ENCODE measurements at places on chromosomes 11 and 22. TPM values are rescaled to one million over a fixed set of nuclear protein-coding genes. Genes with fewer than 3 reads are reported as not detected.

- H3K27ac ChIP-seq: no peak overlapping the region
- H3K36me3 ChIP-seq: peaks cover 2% of the 10 kb centered on the region
- H3K27me3 ChIP-seq: no peaks in the 10 kb centered on the region
- H3K4me3 ChIP-seq: no peak overlapping the region
Measured at GRCh38 chr22:31893460-31893859, 50.9 kb upstream of the YWHAH start.

GRCh38 chr11:921921-922678 is 3.6 kb upstream of the AP2A2 start:
- no peak for DNase-seq
- no peak overlapping the region for H3K27ac ChIP-seq
- no peaks in the 10 kb centered on the region for H3K4me1 ChIP-seq
- no peak overlapping the region for H3K4me3 ChIP-seq
- H3K27me3 ChIP-seq: no peaks in the 10 kb centered on the region
- H3K36me3 ChIP-seq: peaks cover 4% of the 10 kb centered on the region

DNA sequence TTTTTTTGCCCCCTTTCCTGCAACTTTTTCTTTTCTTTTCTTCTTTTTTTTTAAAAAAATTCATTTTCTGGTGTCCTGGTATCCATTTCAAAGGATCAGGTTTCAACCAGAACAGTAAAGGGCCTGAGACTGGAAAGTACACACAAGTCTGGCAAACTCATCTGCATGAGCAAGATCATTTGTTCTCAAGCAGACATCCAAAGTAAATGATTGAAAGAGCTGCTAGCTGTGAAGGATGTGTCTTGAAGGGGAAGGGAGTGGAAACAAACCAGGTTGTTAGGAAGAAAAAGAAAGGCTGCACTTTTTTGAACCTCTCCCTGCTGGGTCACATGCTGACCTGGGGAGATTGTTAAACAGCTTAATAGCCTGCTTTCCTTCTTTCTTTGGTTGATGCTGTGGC is 5.3 kb downstream of the YAP1 start:
- 0 out of 2 replicates have a peak overlapping the region, but pooled peaks have one; percentile 4 for H3K4me3 ChIP-seq
- no peaks in the 10 kb centered on the region for H3K27me3 ChIP-seq
- peaks cover 10% of the 10 kb centered on the region for H3K4me1 ChIP-seq
- DNase-seq: no peak
- peaks cover 15% of the 10 kb centered on the region for H3K36me3 ChIP-seq

The OR51G2 gene
- not detected for total RNA-seq

- no peak overlapping the region for H3K27ac ChIP-seq
- H3K4me1 ChIP-seq: peaks cover 8% of the 10 kb centered on the region
- no peaks in the 10 kb centered on the region for H3K36me3 ChIP-seq
- no peak overlapping the region for H3K4me3 ChIP-seq
- H3K27me3 ChIP-seq: no peaks in the 10 kb centered on the region
Measured at GRCh38 chr11:131899950-131900580, 529.6 kb downstream of the NTM start.

- no peaks in the 10 kb centered on the region for H3K4me1 ChIP-seq
- no peaks in the 10 kb centered on the region for H3K36me3 ChIP-seq
- no peaks in the 10 kb centered on the region for H3K27me3 ChIP-seq
- no peak overlapping the region for H3K4me3 ChIP-seq
Measured at GRCh38 chr11:23947883-23948282, 549.0 kb upstream of the LUZP2 start.

DNA sequence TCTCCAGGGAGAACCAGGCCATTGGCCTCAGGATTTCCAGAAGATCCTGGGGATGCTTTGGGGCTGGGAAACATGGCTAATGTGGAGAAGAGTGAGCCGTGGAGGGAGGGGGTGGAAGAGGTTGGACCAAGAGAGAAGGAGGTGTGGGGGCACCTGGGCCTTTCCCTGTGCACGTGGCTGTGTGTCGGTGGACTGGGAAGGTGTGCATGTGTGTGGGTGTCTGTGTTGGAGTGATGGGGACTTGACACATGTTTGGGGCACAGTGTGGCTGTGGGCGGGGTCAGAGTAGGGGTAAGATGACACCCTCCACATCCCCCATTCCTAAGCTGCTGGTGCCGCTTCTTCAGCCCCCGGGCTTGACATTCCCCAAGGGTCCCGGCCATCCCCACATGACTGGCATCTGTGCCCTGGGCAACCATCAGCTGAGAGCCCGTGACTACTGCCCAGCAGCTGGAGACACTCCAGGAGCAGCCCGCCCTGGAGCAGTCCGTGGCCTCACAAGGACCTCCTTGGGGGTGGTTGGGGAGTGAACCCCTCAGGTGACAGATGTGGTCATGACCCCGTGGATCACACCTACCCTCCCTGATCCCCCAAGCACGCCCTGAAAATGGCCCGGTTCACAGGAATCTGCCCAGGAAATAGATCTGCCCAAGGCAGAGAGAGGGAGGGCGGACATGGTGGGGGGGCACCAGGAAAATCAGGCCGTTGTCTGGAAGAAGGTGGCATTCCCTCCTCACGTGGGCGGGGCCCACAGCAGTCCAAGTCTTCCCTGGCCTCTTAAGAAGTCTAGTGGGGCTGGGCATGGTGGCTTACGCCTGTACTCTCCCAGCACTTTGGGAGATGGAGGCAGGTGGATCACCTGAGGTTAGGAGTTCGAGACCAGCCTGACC is 34.8 kb upstream of the SOX10 start:
- no peaks in the 10 kb centered on the region for H3K36me3 ChIP-seq
- H3K27me3 ChIP-seq: no peaks in the 10 kb centered on the region
- H3K4me3 ChIP-seq: no peak overlapping the region
- DNase-seq: no peak

Measured in H9 (cell line).